Activated CD4-positive, alpha-beta T cell treated with anti-CD3 and anti-CD28 coated beads, Interleukin-2, amount 50 U/mL, for 4 hours (primary cell): ENCODE measurements at places on chromosomes 13 and 19.

- DNase-seq = no peak
Observed at GRCh38 chr13:79353693-79354092, 52.4 kb downstream of the RBM26 start.

GRCh38 chr19:3178377-3178972, at the start of gene S1PR4:
TSS of gene S1PR4 (plus strand) at chr19:3178769. CDS start at chr19:3178793, 24 bp downstream.
- peak; percentile 48 for DNase-seq

DNA sequence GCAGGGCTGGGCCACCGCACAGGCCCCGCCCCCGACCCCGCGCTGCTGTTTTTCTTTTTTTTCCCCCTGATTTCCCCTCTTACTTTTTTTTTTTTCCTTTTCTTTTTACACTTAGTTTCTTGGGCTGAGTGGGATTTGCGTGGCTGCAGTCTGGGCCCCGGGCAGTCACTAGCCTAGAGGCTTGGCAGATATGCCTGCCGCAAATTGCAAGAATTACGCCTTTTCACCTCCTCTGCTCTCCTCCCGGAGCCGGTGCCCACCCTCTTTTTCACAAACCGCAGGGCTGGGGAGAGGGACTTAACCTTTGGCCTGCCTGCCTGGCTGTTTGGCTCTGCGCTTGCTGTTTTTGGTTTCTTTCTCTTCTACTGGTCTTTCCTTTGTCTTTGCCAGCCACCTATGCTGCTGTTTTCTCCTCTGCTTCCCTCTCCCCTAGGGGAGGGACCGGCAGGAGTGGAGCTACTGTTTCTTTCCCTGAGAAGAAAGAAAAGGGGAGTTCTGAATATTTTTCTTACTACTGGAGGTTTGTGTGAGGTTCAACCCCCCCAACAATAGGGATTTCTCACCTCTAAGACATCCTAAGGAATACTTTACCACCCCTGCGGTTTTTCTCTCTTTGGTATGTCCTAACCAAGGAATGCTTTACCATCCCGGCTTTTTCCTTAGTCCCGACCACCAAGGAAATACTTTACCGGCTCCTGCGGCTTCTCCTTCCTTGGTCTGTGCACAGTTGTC, 11.0 kb downstream of the ZNF552 start:
- no peak for DNase-seq

GRCh38 chr13:100602493-100603111, 14.0 kb upstream of the GGACT start:
- no peak for DNase-seq

DNA sequence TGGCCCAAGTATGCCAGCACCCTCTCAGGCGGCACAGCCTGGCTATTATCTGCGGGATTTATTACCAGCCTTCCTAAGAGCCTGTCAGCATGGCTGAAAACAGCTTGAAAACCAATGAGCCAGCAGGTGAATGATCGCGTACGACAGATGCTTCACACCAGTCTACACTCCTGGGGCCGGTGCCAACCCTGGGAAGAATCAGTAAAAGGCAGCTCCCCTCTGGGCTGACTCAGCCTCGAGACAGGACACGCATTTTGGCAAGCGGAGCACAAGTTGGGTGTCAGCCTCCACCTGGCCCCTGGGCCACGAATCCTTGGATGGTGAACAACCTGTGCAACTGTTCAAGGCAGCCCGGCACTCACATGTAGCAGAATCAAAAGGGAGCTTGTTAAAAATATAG, 15.6 kb downstream of the EMP3 start:
- DNase-seq = no peak

- no peak for DNase-seq
Observed at GRCh38 chr13:36059321-36059720, 71.9 kb downstream of the DCLK1 start.

DNA sequence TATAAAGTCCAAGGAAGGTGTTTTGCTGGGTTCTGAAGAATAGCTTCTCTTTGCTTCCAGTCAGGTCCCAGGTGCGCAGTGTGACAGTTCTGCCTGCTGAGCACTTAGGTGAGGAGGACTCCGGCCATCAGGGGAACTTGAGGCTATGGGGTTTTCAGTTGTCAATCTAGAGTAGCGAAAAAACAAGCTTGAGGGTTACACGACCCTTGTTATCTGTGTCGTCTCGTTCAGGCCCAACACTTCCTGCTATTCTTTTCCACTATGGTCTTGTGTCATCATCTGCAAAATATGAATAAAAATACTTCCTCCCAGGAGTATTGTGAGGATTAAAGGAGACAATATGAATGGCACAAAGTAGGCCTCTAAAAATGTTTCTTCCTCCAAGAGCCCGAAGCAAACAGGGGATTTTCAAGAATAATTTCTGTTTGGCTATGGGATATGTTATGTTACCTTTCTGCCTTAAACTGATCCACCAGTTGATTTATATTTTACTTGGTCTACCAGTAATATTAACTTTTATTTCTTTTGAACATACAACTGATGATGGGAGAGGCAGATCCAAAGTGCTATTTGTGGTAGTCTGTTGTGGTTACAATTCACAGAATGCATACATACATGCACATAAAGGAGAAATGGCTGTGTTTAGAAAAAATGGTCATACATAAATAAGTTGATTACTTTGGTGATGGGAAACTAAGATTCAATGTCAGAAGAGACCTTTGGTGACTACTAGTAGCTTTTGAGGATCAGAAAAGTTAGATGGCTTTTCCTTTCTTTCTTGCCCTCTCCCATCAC, 40.5 kb upstream of the RCBTB2 start:
- DNase-seq = no peak

DNA sequence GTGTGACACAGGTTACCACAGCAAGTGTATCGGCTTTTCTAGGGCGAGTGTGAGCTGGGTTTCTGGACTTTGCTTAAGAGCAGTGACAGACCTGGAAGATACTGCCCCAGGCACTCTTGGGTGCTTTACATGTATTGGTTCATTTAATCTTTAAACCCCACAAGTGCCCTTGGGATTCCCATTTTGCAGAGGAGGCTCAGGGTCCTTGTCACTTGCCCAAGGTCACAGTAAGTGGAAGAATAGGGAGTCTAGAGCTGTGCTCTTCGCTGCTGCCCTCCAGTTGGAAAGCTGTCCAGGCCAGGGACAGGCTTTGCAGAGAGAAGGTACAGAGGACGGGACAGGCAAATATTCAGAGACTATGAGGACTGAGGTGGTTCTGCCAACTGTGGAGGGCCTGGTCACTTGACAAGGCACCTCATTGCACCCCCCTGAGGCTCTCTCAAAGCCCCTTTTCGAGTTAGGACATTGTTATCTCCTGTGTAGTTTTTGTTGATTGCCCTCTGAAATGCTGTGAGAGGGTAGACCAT, 42.4 kb downstream of the BBC3 start:
- no peak for DNase-seq

GRCh38 chr13:113774177-113775107, 15.4 kb downstream of the TMEM255B start:
- no peak for DNase-seq

- DNase-seq = no peak
Observed at GRCh38 chr13:20729633-20730585, 26.4 kb downstream of the IL17D start.

GRCh38 chr13:104766319-104766718, 1700.1 kb upstream of the SLC10A2 start:
- no peak for DNase-seq

GRCh38 chr19:46954993-46955812, 64.4 kb upstream of the NPAS1 start:
- DNase-seq = peak; percentile 15

DNA sequence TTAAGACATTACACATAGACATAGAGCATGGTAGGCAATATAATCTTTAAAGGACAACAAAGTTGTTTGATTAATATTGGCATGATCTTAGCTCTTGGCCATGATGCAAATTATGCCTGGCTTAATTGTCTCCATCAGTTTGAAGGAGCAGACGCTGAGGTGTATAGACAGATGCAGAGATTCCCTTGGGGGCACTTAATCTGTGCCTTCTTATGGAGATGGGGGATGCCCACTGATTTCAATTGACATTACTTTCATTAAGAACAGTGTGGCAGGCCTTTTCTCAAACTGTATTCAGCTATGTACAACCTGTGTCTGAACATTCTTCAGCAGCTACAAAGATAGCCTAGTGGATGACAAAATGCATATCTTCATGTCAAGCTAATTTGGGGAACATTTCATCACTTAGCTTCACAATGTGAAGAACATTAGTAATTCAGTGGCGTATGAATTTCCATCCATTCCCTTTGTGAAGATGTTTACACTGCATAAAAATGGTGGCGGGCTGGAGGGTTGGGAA, 85.3 kb upstream of the MYCBP2 start:
- no peak for DNase-seq

DNA sequence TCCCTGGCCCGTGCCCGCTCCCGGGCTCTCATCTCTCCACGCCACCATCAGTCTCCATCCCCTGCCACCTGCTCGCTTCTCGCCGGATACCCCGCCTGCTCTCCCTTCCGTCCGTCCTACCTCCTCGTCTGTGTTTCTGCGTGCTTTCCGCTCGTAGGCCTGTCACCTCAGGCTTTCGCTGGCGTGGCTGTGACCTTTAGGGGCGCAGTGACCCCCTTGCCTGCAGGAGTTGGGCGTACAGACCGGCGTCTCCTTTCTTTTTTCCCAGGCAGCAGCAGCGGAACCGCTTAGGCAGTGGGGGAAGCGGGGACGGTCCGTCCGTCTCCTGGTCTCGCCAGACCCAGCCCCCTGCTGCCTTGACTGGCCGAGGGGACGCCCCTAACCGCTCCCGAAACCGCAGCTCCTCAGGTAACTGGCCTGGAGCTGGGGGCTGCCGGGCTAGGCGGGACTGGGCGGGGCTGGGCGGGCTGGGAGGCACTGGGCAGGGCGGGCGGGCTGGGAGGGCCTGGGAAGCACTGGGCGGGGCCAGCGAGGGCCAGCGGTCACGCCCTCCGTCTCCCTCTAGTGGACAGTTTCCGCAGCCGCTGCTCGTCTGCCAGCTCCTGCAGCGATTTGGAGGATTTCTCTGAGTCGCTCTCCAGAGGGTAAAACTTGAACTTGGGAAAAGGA, 6.3 kb downstream of the PGLYRP1 start:
- peak; percentile 74 for DNase-seq

GRCh38 chr13:39542361-39542760, 60.6 kb downstream of the LHFPL6 start:
- no peak for DNase-seq

DNA sequence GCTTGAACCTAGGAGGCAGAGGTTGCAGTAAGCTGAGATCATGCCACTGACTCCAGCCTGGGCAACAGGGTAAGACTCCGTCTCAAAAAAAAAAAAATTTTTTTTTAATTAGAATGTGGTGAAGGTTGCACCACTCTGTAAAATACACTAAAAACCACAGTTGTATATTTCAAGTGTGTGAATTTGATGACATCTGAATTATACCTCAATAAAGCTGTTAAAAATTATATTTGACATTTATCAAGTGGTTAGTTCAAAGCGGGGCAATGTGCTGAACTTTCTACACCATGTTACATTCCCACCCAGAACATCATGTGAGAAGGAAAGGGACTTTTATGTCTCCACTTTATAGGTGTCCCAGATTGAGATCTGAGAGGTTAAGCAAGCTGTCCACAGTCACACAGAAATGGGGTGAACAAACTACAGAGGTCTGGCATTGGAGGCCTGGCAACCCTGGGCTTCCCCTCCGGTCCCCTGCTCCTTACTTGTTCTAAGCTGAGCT, 5.9 kb upstream of the S1PR5 start:
- no peak for DNase-seq

DNA sequence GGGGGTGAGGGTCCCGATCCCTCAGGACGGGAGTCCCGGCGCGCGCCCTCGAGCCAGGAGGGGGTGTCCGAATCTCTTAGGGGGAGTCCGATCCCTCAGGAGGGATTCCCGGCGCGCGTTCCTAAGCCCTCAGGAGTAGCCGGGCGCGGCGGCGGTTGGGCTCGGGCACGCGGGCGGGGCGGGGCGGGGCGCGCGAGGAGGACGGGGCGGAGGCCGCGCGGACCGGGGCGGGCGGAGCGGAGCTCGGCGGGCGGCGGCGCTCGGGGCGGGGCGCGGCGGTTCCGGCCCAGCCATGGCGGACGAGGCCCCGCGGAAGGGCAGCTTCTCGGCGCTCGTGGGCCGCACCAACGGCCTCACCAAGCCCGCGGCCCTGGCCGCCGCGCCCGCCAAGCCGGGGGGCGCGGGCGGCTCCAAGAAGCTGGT, at the start of gene CUL4A:
TSS of gene CUL4A (plus strand) at position 278 of the 423 bp plus-strand sequence. CDS start at position 293, 15 bp downstream.
- peak; percentile 67 for DNase-seq

DNA sequence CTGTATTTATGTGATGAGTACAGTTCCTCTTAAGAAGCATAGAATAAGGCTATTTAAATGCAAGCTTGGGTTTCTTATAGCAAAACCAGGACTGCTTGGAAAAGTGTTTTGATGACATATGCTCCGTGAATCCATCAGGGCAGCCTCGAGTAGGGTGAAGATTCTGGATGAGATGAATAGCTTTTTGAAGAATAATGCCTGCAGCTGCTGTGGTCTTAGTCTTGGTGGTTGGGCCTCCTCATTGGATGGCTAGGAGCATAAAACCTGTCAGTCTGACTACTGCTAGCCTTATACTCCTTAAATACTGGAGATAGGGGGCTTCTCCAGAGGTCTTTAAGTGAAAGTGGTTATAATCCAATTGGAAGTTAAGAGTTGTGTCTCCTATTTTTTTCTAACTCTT, 704.3 kb downstream of the FGF9 start:
- DNase-seq = no peak

DNA sequence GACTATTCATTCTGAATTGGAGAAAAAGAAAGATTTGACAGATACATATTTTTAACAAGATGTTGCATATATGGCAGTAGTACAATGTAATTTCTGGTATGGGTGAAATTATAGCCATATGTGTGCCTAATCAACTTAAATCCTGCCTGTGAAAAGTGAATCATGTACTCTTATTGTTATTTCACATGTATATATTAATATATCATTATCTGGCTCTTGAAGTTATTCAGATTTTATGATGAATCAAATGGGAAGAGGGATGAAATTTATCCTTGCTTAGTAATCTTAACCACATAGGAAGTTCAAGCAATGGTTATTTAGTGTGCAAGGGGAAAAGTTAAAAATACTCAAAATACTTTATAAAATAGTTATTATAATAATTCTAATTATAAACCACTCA, 80.5 kb downstream of the GPC6 start:
- no peak for DNase-seq

DNA sequence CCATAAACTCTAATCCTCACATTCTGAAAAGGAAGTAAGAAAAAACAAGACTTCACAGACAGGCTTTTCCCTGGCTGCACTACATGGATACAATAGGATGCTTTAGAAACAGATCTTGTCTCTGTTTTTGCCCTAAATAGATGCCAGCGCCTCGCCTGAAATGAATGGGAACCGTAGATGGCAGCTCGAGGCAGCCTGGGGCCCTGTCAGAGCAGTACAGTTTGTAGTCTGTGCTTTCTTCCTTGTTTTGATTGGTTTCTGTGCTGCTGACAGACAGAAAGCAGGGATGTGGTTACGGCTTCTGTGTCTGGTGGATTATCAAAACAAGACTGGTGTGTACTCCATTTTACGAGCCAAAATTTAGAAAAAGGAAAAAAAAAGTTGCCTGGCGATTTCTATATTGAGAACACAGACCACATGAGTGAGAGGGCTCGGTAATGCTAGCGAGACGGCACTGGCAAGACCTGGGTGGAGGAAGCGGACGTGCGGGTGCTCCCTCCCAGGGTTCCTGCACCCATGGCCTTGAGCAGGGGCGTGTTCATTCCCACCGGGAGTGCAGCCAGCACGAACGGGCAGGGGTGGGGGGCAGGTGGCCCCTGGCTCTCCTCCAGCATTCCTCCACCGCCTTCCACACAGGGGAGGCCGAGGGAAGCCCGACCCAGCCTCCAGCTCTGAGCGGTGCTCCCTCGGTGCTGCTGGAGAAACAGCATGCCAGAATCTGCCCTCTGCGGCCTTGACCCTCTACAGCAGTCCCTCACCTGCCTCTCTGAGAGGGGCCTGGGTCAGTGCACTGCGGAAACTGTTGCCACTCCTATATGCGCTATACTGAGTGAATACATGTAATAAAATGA, 37.6 kb upstream of the C1QTNF9 start:
- peak; percentile 34 for DNase-seq
